Calu3 (cell line): ENCODE measurements at places on chromosomes 11 and 22. TPM values are rescaled to one million over a fixed set of nuclear protein-coding genes. Genes with fewer than 3 reads are reported as not detected.

The IFTAP gene
- total RNA-seq = 15.5 and 17.1 TPM in 2 replicates

The GCAT gene
- 22.7 and 29.9 TPM in 2 replicates for total RNA-seq

The FAM111A gene
- 87.9 and 91.6 TPM in 2 replicates for total RNA-seq

The WT1 gene
- total RNA-seq = 0.24 TPM in 1 of 2 replicates, not detected in the other

The C11orf91 gene
- 5.8 and 7.6 TPM in 2 replicates for total RNA-seq

- no peak for DNase-seq
Measured at GRCh38 chr11:109209572-109209971, 212.4 kb upstream of the C11orf87 start.

DNA sequence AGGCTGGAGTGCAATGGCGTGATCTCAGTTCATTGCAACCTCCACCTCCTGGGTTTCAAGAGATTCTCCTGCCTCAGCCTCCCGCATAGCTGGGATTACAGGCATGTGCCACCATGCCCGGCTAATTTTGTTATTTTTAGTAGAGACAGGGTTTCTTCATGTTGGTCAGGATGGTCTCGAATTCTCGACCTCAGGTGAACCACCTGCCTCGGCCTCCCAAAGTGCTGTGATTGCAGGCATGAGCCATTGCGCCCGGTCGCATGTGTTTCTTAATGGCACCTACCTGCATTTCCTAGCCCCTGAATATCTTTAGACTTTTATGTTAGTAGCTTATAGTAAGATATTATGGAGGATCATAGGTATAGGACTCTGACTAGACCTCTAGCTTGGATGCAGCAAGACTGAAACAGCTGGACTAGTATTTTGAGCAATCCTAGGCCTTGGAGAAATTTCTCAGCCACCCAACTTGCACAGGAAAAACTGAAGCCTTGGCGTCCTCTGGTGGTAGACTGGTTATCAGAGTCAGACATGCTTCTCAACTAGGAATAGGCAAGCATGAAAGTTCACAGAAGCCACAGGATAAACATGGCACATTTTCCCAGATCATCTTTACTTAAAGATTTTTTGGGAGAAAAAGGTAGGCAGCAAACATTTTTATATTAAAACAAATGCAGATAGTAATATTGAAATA, 22.7 kb upstream of the C1QTNF4 start:
- peak; percentile 25 for DNase-seq

DNA sequence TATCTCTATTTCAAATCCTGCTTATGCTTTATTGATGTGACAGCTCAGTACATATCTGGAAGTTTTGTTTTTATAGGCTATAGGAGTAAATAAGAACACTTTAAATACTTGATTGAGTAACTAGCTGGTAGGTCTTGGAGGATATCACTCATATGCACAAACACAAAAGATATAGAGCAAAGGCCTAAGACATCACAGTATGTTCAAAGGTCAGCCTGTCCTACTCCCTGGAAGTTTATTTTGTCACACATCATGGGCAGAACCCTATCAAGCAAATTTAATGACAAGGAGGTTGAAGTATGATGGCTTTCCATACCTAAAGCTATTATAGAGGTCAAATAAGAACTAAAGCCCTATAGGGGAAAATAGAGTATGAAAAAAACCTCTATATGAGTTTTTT, 70.0 kb upstream of the MS4A8 start:
- no peak for DNase-seq

GRCh38 chr11:35377262-35377661, 42.1 kb downstream of the SLC1A2 start:
- DNase-seq = no peak

DNA sequence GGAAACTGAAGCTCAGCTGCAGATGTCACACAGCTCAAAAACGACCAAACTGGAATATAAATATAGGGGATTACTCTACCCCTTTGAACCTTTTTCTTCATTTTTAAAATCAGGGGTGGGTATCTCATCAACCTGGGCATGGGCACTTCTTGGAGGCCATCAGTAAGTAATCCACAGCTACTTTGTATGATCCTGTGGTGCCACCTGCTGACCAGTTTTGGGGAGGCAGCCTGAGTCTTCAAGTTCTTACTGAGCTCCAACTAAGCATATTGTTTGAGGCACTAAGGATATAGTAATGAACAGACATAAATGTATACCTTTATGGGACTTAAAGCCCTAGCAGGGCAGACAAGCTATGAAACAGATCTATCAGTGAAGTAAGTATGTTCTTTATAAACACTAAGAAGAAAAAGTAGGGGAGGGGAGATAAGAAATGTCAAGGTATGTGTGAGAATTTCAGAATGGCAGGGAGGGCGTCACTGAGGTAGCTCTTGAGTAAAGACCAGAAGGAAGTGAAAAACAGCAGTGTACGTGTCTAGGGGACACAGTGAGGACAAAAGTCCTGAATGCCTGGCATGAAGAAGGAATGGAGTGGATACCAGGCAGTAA, 18.4 kb downstream of the TUB start:
- DNase-seq = peak; percentile 81

DNA sequence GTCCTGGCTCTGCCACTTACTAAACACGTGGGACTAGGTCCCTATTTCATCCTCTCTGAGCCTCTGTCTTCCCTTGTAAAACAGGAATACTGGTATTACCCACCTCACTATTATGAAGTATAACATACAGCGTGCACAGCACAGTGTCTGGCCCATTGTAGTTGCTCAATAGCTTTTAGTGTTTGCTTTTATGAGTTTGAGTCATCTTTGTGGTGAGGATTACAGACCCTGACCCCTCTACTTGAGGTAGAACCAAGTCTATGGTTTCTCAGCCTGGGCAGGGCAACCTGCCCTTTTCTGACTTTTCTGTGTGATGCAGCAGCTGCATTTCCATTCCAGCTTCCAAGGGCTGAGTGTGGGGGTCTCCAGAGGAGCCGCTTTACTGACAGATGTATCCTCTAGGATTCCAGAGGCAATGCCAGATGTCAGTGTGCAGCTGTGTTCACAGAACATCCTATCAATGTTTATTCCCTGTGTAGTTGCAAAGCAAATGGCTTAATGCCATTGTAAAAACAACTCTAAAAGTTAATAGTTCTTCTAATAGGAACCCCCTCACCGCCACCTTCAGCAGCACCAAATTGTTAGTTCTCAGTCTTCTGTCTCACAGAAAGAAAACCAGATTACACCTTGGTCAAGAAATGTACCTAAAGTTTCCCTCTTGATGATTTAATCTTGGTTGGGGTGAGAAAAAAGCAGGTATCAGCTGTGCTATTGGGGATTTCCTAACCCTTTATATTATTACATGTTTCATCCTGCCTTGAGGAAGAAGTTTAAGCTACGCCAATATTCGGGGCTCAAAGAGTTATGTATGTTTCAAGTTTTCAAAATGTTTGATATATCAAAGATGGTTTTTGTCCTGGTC, 16.8 kb downstream of the PRR5L start:
- DNase-seq = peak; percentile 22

- DNase-seq = no peak
Measured at GRCh38 chr22:29476116-29476515, 3.9 kb upstream of the NEFH start.

DNA sequence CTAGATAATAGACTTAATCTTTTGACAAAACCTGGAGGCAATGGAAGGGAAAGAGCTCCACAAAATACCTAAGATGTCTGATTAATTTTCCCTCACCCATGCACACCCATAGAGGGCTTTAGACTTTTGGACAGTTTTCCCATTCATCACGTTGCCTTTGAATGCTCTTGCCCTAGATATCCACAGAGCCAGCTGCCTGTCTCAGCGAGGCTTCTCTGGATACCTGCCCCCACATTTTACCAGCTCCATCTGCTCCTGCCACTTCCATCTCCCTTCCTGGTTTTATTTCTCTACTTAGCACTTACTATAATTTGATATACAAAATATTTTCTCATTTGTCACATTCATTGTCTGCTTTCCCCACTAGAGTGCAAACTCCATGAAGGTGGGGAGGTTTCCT, 136.8 kb downstream of the FDX1 start:
- DNase-seq = no peak

DNA sequence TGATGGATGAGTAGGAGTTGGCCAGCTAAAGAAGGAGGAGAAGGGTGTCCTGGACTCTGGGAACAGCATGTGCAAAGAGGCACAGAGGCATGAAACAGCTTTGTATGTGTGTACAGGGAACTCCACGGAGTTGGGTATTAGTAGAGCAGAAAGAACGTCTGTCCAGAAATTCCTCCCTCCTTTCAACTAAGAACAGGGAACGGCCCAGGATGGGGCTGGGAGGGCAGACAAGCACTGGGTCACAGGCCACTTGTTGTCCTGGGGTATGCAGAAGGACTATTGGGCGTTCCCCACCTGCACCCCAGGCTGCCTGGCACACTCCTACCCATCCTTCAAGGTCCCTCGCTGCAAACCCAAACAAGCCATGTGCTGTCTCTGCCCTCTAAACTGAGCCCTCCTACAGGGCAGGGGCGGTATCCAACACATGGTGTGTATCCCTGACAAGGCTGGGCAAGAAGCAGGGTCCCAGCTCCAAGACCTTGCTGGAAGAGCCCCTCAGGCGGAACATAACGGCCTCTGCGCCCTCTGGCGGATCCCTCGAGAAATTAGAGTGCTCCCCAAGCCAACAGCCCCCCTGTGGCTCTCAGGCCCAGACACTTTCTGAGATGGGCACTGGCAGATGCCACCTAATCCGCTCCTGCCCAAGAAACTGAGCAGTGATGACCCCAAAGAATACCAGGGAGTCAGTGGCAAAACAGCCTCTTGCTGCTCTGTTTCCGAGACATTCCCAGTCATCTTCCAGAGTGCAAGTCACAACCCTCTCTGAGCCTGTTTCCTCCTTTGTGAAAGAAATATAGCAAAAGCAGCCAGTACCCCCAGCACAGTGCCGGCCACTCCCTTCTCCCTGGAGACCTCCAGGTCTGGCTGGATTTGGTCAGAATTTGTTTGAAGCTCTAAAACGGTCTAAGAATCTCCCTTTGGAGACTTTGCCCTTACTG, 1.6 kb upstream of the ELFN2 start:
- DNase-seq = peak; percentile 65

DNA sequence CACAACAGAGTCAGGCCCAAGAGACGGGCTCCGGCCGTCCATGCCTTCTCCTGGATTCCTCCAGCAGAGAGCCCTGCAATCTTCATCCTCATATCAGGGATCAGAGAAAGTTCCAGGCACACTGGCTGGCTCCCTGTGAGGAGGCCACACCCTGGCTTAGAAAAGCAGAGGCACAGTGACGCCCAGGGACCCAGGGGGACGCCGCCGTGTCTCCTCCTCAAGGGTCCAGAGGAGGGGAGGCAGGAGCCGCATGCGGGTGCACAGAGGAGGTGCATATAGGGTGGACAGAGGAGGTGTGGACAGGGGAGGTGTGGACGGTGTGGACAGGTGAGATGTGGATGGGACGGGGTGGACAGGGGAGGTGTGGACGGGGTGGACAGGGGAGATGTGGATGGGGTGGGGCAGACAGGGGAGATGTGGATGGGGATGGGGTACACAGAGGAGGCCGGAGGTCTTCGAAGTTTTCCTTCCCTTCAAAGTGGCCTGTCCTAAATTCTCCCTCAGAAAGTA, 1521.9 kb downstream of the BRD1 start:
- DNase-seq = no peak
